K562 (cell line): ENCODE measurements at places on chromosomes 3 and 15. TPM values are rescaled to one million over a fixed set of nuclear protein-coding genes. Genes with fewer than 3 reads are reported as not detected.

CRBN gene
- 44.5 and 47.9 TPM in 2 replicates for total RNA-seq

FAM107A gene
- 0.07 TPM in 1 of 2 replicates, not detected in the other for total RNA-seq

TRH gene
- not detected in 2 replicates for total RNA-seq

HGD gene
- total RNA-seq, result 0.51 TPM in 1 of 2 replicates, not detected in the other

CCDC80 gene
- 1.4 and 2.2 TPM in 2 replicates for total RNA-seq

FANCD2OS gene
- not detected in 2 replicates for total RNA-seq

SLC26A6 gene
- total RNA-seq, result 26.5 and 27.2 TPM in 2 replicates

LACTB gene
- total RNA-seq, result 7.0 and 8.4 TPM in 2 replicates

TERC gene
- 21.6 and 29.3 TPM in 2 replicates for total RNA-seq

ITPKA gene
- total RNA-seq, result 33.3 and 35.8 TPM in 2 replicates

FBXL2 gene
- total RNA-seq, result 1.6 and 2.2 TPM in 2 replicates

PRKCD gene
- 15.7 and 16.0 TPM in 2 replicates for total RNA-seq

DNA sequence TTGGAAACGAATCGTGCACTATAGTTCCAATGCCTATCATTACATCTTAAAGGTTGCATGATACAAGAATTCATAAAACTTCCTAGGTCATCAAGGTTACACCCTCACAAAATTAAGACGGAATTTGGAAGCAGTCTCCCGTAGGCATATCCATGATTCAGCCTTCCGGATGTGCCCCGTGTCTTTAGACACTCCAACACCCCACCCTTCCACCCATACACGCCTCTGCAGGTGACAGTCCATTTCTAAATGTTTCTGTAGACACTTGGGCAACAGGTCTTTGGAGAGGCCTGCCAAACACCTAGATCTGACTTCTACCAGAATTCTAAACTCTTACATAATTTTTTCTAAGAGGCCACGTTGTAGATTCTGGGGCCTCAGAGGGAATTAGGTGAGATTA, 49.8 kb downstream of the LDHAL6B start:
- no peaks in the 10 kb centered on the region for H3K36me3 ChIP-seq
- no peak overlapping the region for H3K4me3 ChIP-seq
- peaks cover 6% of the 10 kb centered on the region; the same call in 1 of the 3 replicates for H3K27me3 ChIP-seq

GRCh38 chr15:55937040-55937439, 56.4 kb downstream of the NEDD4 start:
- no peaks in the 10 kb centered on the region for H3K27me3 ChIP-seq
- peak overlapping the region; percentile 78; the same call in 2 of the 3 replicates for H3K27ac ChIP-seq
- no peak overlapping the region for H3K4me3 ChIP-seq
- no peaks in the 10 kb centered on the region for H3K36me3 ChIP-seq
- peak; percentile 50 for DNase-seq

- no peak overlapping the region for H3K4me3 ChIP-seq
- peak; percentile 63 for DNase-seq
- no peaks in the 10 kb centered on the region for H3K27me3 ChIP-seq
- H3K36me3 ChIP-seq, result no peaks in the 10 kb centered on the region
- peaks cover 13% of the 10 kb centered on the region; the same call in 2 of the 3 replicates for H3K4me1 ChIP-seq
- H3K27ac ChIP-seq, result peak overlapping the region; percentile 65
Observed at GRCh38 chr15:39358441-39359041, 222.3 kb upstream of the THBS1 start.

DNA sequence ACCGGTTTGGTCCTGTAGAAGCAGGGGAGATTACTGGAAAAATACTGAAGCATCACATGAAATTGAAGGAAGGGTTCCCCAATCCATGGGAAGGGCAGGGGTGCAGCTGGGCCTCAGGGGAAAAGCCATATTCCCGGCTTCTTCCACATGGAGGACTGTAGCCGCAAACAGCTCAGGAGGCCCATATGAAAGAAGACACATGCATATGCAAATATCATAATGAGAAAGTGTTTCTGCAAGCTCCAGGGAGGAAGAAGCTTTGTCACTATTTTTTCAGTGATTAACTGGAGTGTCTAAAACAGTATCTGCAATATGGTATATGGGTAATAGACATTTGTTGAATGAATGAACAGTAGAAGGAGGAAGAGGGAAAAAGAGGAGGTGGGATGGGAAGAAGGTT, 19.1 kb downstream of the DPH3 start:
- no peaks in the 10 kb centered on the region for H3K36me3 ChIP-seq
- H3K27me3 ChIP-seq, result peaks cover 21% of the 10 kb centered on the region
- no peak overlapping the region for H3K27ac ChIP-seq
- no peak overlapping the region for H3K4me3 ChIP-seq
- no peak for DNase-seq

GRCh38 chr3:150989208-150989607, 16.7 kb upstream of the CLRN1 start:
- H3K4me1 ChIP-seq, result no peaks in the 10 kb centered on the region
- H3K27ac ChIP-seq, result no peak overlapping the region
- DNase-seq, result no peak
- no peaks in the 10 kb centered on the region for H3K27me3 ChIP-seq

DNA sequence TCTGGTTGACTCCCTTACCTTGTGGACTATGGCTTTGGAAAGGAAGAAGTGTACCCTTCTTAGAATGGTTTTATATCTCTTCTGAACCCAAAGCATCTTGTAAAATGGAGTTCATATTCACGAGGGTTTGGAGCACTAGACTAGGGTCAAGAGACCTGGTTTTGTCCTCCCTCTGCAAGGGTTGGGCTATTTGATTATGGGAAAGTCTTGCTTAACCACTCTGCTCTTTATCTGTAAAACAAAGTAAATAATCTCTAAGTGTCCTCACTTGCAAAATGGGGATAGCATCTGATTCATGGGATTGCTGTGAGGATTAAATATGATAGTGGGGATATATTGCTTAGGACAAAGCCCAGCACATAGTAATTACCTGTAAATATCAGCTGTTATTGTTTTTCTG, 17.9 kb upstream of the SLC2A2 start:
- no peak for DNase-seq
- no peaks in the 10 kb centered on the region for H3K36me3 ChIP-seq
- H3K4me3 ChIP-seq, result no peak overlapping the region
- H3K4me1 ChIP-seq, result no peaks in the 10 kb centered on the region

- DNase-seq, result no peak
- H3K36me3 ChIP-seq, result no peaks in the 10 kb centered on the region
- H3K27me3 ChIP-seq, result no peaks in the 10 kb centered on the region
Observed at GRCh38 chr3:63727233-63727632, 74.8 kb downstream of the SNTN start.

- no peaks in the 10 kb centered on the region for H3K36me3 ChIP-seq
- no peaks in the 10 kb centered on the region; the same call in 1 of the 2 replicates for H3K27me3 ChIP-seq
- H3K4me3 ChIP-seq, result no peak overlapping the region
- H3K27ac ChIP-seq, result no peak overlapping the region
- peak; percentile 32 for DNase-seq
Observed at GRCh38 chr3:71681224-71681668, 44.0 kb downstream of the EIF4E3 start.

DNA sequence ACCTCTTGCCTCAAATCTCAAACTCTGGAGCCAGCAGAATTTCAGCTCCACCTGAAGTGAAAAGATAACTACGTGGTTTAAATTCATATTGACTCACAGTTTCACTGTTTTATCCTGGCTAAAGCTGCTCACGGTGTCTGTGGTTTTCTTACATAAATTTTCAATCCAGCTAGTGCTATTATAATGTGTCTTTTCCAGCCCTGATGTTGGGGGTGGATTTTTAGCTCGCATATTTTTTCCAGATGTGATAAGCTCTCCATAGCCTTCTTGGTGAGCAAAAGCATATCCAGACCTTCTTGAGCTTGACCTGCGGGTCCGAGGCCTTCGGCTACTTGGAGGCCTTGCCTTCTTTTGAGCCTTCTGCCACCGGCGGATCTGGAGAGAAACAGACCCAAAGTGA, 239.3 kb downstream of the DTWD1 start:
- H3K27me3 ChIP-seq, result no peaks in the 10 kb centered on the region
- H3K4me1 ChIP-seq, result no peaks in the 10 kb centered on the region
- no peak overlapping the region for H3K4me3 ChIP-seq

DNA sequence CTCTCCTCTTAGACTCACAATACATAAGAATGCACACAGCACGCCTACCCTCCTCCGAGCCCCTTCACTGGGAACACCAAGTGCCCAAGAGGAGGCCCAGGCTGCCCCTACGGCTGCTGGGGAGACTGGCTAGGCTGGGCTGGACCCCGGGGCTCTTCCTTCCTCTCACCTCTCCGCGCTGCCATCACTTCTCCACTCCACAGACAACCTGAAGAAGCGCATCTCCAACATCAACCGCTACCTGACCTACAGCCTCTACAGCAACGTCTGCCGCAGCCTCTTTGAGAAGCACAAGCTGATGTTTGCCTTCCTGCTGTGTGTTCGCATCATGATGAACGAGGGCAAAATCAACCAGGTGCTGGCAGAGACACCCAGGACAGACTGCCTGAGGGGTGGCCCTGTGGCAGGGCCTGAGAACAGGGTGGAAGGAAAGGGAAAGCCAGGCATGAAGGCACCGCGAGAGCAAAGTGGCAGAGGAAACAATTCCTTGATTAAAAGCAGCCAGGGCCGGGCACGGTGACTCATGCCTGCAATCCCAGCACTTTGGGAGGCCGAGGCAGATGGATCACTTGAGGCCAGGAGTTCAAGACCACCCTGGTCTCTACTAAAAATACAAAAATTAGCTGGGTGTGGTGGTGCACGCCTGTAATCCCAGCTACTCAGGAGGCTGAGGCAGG, 51.6 kb downstream of the SEMA3G start:
- no peaks in the 10 kb centered on the region for H3K27me3 ChIP-seq
- H3K27ac ChIP-seq, result no peak overlapping the region
- no peak overlapping the region for H3K4me3 ChIP-seq
- H3K4me1 ChIP-seq, result peaks cover 9% of the 10 kb centered on the region
- DNase-seq, result no peak
- no peaks in the 10 kb centered on the region for H3K36me3 ChIP-seq

GRCh38 chr15:70336425-70337009, 238.8 kb upstream of the TLE3 start:
- peaks cover 14% of the 10 kb centered on the region for H3K27me3 ChIP-seq
- no peaks in the 10 kb centered on the region for H3K36me3 ChIP-seq
- DNase-seq, result no peak
- no peak overlapping the region for H3K4me3 ChIP-seq
- H3K4me1 ChIP-seq, result no peaks in the 10 kb centered on the region

GRCh38 chr3:58326267-58326900, 6.3 kb upstream of the PXK start:
- no peak overlapping the region for H3K4me3 ChIP-seq
- DNase-seq, result no peak
- H3K4me1 ChIP-seq, result peaks cover 9% of the 10 kb centered on the region
- no peak overlapping the region for H3K27ac ChIP-seq
- peaks cover 2% of the 10 kb centered on the region; the same call in 1 of the 3 replicates for H3K36me3 ChIP-seq
- H3K27me3 ChIP-seq, result no peaks in the 10 kb centered on the region

- no peak overlapping the region for H3K27ac ChIP-seq
- H3K36me3 ChIP-seq, result no peaks in the 10 kb centered on the region
- H3K27me3 ChIP-seq, result peaks cover 5% of the 10 kb centered on the region
- no peak for DNase-seq
- H3K4me3 ChIP-seq, result no peak overlapping the region
Observed at GRCh38 chr15:33846142-33846541, 122.2 kb upstream of the CHRM5 start.

DNA sequence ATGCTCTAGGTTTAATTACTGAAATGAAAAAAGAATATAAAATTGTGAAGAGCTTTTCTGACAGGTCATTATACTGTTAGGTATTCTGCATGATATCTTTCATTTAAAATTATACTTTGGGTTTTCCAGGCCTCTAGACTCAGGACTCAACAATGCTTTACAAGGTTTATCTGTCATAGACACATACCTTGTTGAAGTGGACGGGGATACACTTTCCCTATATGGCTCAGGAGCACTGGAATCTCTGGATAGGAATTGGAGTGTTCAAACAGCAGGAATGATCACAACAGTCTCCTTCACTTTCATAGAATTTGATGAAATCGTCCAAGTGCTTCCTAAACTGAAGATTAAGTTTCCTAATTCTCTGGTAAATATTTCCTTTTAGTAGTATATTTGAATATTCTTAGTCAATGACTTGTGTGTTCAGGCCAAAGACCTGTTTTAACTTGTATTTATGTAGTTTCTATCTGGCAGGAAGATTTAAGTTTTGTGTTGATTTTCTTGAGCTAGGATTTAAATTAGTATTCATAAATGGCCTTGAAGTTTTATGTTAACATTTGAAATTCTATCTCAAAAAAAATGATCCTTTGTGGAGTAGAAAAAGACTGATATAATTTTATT, 106.9 kb upstream of the THSD4 start:
- no peaks in the 10 kb centered on the region for H3K27me3 ChIP-seq
- DNase-seq, result no peak
- no peak overlapping the region for H3K27ac ChIP-seq
- no peaks in the 10 kb centered on the region for H3K36me3 ChIP-seq

- H3K27ac ChIP-seq, result no peak overlapping the region
- no peaks in the 10 kb centered on the region for H3K36me3 ChIP-seq
- no peaks in the 10 kb centered on the region; the same call in 2 of the 3 replicates for H3K27me3 ChIP-seq
- no peak for DNase-seq
Observed at GRCh38 chr15:31338318-31338878, 11.8 kb downstream of the KLF13 start.

DNA sequence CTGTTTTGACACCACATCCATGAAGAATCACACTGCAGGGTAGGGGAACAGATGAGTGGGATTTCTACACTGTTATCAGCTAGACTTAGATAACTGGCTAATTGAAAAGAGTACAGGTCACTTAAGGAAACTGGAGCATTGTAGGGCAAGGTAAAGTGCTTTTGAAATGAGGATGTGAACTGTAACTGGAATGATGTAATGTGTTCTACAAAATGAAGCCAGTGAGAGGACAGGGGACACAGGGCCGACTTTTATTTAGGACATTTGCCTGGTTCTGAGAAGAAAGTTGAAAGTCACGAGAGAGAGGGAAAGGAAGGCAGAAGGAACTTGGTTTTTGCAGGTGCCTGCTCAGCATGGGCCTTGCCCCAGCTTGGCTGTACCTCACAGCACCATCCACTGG, 50.5 kb downstream of the IGF1R start:
- H3K36me3 ChIP-seq, result no peaks in the 10 kb centered on the region
- no peak for DNase-seq
- H3K4me3 ChIP-seq, result no peak overlapping the region
- no peak overlapping the region for H3K27ac ChIP-seq

GRCh38 chr15:73941044-73941443, 14.8 kb downstream of the LOXL1 start:
- no peak for DNase-seq
- peaks cover 56% of the 10 kb centered on the region for H3K27me3 ChIP-seq

DNA sequence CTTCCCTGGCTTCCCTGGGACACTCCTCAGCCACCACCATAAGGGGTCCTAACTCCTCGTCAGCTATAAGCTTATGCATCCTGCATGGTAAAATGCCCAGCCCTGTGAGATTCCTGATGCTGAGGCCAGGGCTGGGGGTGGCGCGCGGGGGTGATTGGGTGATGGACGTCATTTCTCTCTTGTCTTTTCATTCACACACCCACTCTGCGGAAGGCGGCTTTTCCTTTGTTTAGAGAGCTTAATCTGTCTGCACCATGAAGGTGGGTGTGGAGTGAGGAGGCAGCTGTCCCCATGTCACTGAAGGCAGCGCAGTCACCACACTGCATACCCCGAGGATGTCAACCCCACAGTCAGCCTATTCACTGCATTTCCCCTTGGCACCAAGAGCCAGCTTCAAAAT, 110.0 kb upstream of the NSMCE3 start:
- no peak for DNase-seq
- H3K4me1 ChIP-seq, result no peaks in the 10 kb centered on the region
- H3K36me3 ChIP-seq, result no peaks in the 10 kb centered on the region
- no peaks in the 10 kb centered on the region for H3K27me3 ChIP-seq
- no peak overlapping the region for H3K27ac ChIP-seq

- H3K4me3 ChIP-seq, result peak overlapping the region; percentile 90
- H3K27me3 ChIP-seq, result peaks cover 23% of the 10 kb centered on the region; the same call in 2 of the 3 replicates
- H3K36me3 ChIP-seq, result no peaks in the 10 kb centered on the region
Observed at GRCh38 chr3:41199866-41200668, 762 bp downstream of the CTNNB1 start.

GRCh38 chr3:101117980-101118379, 124.8 kb upstream of the ABI3BP start:
- H3K27ac ChIP-seq, result no peak overlapping the region
- no peaks in the 10 kb centered on the region for H3K36me3 ChIP-seq
- H3K4me1 ChIP-seq, result no peaks in the 10 kb centered on the region
- H3K4me3 ChIP-seq, result no peak overlapping the region
